ENCODE measurements at places on chromosomes 6 and 20. TPM values are rescaled to one million over a fixed set of nuclear protein-coding genes. Genes with fewer than 3 reads are reported as not detected.

Gene DCDC2
- 3.7 TPM for total RNA-seq

Gene SCRT2
- not detected for total RNA-seq

Gene PACRG
- total RNA-seq = not detected

Gene FKBP1C
- 2.0 TPM for total RNA-seq

Gene ANKRD66
- not detected for total RNA-seq

Gene PANK2
- 57.6 TPM for total RNA-seq

Gene OLIG3
- total RNA-seq = not detected

Gene MBOAT1
- 2.5 TPM for total RNA-seq

Measured in A549 treated with RU486 at 1 μM for 4 hours (cell line).